T-helper 1 cell (primary cell): ENCODE measurements at places on chromosomes 3 and 15.

DNA sequence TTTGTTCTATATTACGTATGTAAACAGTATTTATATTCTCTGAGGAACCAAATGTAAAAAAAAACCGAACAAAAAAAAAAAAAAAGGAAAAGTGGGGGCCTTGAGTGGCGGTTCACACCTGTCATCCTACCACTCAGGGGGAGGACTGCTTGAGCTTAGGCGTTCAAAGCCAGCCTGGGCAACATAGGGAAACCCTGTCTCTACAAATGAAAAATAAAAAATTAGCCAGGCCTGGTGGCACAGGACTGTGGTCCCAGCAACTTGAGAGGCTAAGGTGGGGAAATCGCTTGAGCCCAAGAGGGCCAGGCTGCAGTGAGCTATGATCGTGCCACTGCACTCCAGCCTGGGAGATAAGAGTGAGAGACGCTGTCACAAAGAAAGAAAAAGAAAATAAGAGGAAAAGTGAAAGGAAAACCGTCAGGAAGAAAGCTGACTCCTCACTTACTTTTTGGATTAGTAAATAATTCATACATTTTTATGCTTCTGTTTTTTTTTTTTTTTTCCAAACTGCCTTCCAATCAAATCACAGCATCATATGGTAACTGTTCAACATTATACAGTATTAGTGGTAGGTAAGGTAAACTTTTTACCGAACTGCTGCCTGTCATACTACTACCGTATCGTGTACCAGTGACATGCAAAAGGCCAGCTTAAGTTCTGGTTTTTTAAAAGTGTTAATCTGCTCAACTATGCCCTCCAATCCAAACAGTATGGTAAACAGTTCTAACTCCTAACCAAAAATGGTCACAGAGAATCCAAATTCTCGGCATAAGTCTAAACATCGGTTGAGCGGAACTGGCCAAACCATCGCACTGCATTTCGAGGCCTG lies 1.2 kb downstream of the PHC3 start:
- no peak for DNase-seq

DNA sequence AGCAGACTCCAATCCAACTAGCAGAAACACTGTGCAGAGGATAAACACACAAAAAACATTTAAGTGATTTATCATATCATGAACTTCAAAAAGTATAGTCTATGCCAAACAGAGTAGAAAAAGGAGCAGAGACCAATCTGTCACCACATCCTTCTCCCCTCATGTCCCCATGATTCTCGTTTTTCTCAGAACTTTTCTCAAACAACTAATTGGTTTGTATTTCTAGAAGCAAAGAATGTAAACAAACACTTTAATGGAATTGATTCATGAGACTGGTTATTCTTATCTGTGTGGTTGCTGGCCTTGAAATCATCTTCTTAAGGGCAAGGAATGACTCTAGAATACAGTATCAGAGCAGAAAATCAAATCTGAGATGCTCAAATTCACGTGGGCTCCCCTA lies 294.2 kb upstream of the THBS1 start:
- DNase-seq, result no peak

DNA sequence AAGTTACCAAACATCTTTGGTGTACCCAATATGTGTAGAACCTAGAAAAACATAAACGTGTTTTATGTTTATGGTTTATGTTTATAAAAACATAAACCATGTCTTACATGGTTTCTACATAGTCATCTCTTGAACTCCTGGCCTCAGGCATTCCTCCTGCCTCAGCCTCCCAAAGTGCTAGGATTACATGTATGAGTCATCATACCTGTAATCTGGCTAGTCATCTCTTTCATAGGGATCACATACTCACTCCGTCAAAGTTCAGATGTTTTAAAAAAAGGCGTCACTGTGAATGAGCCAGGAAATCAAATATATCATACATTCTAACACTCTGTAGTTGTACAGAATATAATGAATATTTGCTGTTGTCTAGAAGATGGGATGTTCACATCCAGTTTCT lies 178.6 kb downstream of the CPNE4 start:
- DNase-seq, result no peak

DNA sequence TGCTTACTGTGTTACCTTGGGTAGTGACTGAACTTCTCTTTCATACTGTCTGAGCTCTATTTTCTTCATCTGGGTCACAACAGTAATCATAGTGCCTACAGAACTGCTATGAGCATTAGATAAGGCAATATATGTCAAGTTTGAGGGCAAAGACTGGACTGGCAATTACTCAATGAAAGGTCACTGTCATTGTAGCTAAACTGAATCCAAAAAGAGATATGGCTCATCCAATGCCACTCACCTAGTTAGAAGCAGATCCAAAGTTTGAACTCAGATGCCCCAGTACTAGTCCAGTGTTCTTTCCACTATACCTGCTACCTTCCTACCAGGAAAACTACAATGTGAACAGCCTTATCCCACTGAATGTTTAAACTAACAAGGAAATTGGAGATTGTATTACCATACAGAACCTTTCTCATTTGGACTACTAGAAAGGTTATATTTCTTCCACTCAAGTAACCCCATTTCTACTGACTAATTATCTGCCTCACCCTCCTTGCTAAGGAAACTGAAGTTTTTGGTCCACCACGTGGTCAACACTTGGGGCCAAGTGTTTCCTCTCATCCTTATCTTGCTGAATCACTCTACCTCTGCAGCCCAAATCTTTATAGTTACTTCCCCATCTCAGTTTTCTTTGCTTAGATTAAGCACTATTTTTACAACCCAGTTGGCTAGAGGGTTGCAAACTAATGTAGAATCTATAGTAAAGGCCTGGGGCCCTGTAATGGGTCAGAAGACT lies 202.3 kb upstream of the LPP start:
- no peak for DNase-seq

- no peak for DNase-seq
Observed at GRCh38 chr15:84761607-84762131, 13.3 kb downstream of the ZNF592 start.

- no peak for DNase-seq
Observed at GRCh38 chr15:48283396-48284145, 47.7 kb upstream of the DUT start.

DNA sequence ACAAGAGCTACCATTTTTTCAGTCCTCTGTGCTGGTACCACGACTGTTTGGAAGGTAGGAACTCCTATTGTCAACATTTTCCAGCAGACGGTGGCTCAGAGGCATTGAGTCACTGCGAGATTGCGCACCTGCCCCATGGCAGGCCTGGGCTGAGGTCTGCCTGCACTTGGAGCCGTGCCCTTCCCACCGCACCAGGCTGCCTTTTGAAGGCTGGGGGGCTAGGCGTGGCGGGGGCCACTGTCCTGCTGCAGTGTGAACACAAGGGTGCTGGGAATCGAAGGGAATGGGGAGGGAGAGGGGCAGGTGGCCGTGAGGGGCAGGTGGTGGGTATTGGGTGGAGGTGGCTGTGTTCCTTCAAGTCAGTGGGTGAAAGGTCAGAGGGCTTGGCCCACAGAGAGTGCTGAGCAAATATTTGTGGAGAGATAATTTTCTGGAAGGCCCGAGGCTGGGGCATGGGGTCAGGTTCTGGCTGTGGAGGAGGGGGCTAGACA lies 16.3 kb downstream of the SNX33 start:
- DNase-seq, result no peak
